NCI-H2171 (cell line): ENCODE measurements at places on chromosomes 7 and 10.

DNA sequence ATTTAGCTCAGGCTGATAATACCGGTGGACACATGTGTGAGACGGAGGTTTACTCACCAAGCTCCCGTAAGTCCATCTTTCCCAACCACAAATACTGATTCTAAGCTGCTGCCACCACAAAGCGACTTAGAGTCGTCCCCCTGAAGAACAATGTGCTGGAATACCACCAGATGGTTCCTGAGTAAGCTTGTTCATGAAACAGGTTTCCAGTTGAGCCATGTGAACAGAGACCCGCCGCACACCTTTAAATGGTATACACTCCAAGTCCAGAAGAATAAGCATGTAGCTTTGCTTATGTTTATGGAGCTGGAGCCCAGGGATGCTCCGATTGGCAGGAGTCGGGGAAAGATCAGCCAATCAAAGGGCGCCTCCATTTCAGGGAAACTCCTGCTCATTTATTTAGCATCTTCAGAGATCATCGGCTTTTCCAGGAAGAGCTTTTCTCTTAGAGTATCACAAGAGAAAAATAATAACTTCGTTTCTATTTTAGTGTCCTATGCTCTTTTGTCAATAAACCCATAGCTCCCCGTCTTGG is 261.6 kb upstream of the AOAH start:
- DNase-seq: peak; percentile 72

DNA sequence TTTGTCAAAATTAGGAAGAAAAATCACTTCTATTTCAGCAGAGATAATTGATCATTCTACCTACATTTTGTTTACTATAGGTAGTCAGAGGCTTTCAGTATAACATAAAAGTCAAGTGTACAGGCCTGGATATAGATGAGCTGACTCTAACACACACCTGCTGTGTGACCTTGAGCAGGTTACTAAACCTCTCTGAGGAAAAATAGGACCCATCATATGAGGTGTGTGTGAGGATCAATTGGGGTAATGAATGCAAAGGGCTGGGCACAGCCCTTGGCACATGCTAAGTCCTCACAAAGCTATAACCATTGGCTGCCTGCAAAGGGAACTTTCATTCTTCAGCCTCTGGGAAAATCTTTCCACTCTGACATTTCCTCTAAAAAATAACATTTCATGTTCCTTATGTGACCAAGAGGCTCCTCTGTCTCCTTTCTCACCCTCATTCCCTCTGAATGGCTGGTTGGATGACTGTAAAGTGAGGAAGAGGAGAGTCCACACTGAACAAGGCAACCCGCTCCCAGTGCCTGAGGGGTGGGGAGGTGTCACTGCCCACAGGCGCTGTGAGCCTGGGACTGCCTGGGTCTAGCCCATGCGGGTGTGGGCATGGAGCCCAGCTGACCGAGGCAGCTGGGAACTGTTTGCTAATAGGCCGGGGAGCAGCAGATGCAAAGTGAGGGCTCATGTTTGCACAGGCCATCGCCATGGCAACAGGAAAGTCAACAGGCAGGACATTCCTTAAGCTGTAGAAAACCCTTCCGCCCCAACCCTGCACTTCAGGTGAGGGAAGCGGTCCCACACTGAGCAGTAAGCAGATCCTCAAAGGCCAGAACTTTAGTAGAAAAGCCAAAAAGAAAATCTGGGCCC is 36.8 kb downstream of the MYOF start:
- peak; percentile 64 for DNase-seq

DNA sequence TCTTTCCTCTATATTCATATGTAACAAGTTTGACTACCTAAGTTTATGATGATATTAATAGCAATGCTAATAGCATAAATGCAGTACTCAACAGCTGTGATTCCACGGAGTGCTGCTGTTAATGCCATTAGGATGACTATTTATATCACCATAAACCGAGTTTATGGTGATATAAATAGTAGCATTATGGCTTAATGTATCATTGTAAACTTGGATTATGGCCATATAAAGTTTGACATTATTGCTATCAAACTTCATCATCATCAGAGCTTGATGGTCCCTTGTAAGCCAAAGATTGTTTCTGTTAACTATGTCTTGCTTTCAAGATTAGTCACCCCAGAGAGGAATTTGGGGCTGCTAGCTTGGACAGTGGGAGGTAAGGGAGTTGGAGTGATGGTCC is 612.4 kb upstream of the C7orf33 start:
- DNase-seq: no peak

GRCh38 chr7:98305951-98306535 is 24.6 kb downstream of the BRI3 start:
- DNase-seq: no peak

DNA sequence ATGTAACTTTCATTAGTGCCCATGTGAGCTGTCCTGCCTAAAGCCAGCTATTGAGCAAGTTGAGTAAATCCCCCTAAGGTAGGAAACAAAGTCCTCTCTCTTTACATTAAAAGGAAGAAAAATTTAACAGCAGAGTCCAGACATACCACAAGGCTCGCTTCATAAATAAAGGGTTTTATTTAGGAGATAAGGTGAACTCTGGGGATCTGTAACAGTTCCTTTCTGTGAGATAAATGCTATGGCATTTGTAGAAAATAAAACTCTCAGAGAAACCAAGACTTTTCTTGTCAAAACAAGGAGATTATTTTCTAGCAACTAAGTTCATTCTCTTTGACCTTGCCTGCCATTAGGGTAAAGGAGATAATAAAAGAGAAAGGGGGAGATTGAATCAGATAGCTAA is 32.3 kb upstream of the LYZL1 start:
- no peak for DNase-seq
